ENCODE measurements at places on chromosomes 12 and 14.
A peak's percentile ranks its signal among the peaks of the same experiment; 100 is the strongest.

GRCh38 chr12:50677858-50678257, 86.0 kb upstream of the ATF1 start:
- no peak for DNase-seq

GRCh38 chr14:99794151-99794780, 1.1 kb downstream of the EML1 start:
- no peak for DNase-seq

DNA sequence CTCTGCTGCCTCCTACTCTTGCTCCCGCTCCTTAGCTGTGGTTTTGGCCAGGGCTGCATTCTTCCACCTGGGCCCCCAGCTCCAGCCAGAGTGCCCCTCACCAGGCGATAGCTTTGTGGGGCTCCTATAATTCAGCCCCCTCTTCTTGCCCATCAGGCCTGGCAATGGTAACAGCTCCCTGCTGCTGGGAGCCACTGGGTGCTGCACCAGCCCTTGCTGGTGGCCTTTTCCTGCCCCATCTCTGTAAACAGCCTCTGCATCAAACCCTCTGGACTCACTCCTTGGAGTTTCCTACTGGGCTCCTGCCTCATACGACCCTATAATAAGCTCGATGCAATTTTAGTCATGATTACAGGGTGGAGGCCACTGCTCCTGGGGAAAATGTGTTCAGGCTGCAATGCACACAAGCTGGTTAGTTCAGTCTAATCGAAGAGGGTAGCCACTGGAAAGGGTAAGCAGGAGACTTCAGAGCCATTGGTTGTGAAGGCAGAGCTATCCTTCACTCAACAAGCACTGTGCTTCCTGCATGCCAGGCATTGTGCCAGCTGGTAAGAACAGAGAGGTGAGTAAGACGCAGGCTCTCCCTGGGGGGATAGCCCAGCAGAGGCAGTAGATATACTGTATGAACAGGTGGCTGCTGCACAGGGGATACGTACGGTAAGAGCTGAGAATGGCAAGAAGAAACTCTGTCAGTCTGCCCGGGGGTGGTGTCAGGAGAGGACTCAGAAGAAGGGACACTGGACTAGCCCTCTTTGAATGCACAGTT, 24.7 kb downstream of the CLMN start:
- DNase-seq: no peak

- no peak for DNase-seq
Measured at GRCh38 chr12:19150273-19150900, 20.9 kb downstream of the PLEKHA5 start.

DNA sequence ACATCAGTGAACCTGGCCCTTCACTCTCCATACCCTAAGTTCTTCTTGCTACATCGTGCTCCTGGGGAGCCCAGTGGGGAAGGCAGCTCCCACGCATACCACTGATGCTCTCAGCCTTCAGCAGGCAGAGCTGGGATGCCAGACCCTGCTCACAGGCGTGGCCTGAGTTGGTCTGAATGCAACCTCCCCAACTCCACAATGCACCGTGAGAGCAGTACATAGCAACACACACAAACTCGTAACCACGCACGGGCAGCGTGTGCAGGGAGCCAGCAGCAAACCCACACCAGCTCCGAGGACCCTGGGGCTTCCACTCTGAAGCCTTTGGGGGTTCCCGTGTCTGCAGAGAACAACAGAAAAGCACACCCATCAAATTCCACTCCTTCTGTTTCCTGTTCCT, 37.3 kb downstream of the ANO2 start:
- no peak for DNase-seq

DNA sequence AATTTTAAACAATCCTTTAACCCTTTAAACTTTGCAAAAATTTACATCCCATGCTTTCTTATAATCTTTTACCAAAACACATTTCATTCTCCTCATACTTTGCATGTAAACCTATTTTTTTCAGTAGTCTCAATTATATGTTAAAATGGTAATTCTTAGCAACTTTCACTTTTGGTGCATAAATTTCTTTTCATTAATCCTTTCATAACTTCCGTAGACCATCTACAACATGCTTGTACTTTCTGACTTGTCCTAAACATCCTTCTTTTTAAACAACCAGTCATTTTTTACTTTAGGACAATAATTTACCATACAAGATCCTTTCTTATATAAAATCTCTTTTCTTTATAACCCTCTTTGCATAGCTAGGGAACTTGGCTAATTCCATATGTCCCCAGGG, 19.5 kb downstream of the CCDC91 start:
- DNase-seq: no peak

- no peak for DNase-seq
Measured at GRCh38 chr12:23771240-23771949, 178.1 kb downstream of the SOX5 start.

GRCh38 chr12:46682148-46682547, 143.6 kb downstream of the SLC38A4 start:
- no peak for DNase-seq

GRCh38 chr14:65336191-65336591, 76.3 kb upstream of the FUT8 start:
- peak; percentile 37 for DNase-seq

- DNase-seq: peak; percentile 41
Measured at GRCh38 chr14:104870368-104871144, 5.5 kb downstream of the CEP170B start.

- DNase-seq: no peak
Measured at GRCh38 chr12:124345795-124346194, 50.9 kb downstream of the RFLNA start.

DNA sequence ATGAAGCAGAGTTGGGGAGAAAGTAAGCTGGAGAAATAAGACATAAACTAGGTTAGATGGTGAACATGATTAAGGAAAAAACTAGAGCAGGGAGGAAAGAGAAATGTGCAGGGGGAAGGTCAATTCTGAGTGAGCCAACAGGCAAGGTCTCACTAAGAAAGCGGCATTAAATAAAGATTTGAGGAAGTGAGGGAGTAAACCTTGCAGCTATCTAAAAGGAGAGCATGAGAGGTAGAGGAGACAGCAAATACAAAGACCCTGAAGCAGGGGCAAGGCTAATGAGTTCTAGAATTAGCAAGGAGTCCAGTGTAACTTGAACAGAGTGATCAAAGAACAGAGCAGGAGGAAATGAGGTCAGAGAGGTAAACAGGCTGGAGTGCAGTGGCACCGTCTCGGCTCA, 4.4 kb upstream of the SOCS2 start:
- no peak for DNase-seq

- DNase-seq: no peak
Measured at GRCh38 chr14:79275292-79275655, 936.0 kb downstream of the DIO2 start.

- no peak for DNase-seq
Measured at GRCh38 chr12:69687390-69687789, 11.7 kb downstream of the BEST3 start.

GRCh38 chr12:95173392-95174251, 43.6 kb downstream of the FGD6 start:
- no peak for DNase-seq

GRCh38 chr12:67413577-67413976, 144.4 kb downstream of the CAND1 start:
- DNase-seq: no peak

DNA sequence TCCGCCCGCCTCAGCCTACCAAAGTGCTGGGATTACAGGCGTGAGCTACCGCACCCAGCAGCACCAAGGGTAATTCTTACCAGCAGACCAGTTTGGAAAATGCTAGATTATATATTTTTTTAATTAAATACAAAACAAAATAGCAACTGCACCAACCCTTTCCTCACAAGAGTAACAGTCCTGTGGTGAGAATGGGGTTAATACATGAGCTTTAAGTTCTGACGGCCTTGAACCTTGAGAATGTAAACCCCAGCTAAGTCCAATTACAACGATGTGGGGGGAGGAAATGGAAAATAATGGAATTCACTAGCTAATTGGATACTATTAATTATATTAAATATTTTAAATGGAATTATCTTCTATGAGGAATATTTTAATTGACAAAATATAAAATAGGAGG, 82.3 kb downstream of the GTF2A1 start:
- no peak for DNase-seq

GRCh38 chr12:21800011-21800410, 25.5 kb upstream of the KCNJ8 start:
- DNase-seq: no peak

DNA sequence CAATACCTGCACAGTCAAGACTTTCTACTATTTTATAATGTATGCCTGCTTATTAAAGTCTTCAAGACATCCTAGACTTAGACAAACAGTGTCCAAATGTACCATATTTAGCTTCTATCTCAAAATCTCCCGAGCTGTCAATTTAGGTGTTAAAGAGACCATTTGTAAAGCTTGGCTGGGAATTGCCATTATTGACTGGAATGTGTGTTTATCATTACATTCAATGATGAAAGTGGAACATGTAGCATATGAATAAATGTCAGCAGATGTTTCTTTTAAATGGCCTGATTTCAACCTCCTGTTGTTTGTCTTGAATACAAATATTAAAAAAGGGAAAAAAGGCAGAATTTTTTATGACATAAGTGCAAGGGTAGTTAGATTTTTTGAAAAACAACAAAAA, 572.3 kb downstream of the PRKD1 start:
- DNase-seq: no peak

DNA sequence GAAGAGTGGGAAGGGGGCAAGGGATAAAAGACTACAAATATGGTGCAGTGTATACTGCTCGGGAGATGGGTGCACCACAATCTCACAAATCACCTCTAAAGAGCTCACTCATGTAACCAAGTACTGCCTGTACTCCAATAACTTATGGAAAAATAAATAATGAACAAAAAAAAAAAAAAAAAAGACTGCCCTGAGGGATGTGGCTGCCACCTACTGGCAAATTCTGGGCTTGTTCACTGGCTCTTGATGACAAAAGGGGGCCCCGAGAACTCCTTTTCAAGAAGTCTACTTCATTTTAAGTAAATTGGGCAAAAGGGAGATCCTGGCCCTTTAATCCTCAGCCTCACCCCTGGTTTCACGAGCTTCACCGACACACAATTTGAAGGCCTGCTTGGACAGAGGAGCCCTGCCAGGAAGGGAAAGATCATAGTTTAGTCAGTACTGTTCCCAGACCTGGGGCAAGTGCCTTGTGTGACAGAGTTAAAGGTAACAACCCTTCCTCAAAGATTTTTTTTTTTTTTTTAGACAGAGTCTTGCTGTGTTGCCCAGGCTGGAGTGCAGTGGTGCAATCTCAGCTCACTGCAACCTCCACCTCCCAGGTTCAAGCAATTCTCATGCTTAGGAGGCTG, 26.1 kb upstream of the STAC3 start:
- DNase-seq: no peak

GRCh38 chr12:26524862-26525465, 308.0 kb downstream of the ITPR2 start:
- peak; percentile 1 for DNase-seq

DNA sequence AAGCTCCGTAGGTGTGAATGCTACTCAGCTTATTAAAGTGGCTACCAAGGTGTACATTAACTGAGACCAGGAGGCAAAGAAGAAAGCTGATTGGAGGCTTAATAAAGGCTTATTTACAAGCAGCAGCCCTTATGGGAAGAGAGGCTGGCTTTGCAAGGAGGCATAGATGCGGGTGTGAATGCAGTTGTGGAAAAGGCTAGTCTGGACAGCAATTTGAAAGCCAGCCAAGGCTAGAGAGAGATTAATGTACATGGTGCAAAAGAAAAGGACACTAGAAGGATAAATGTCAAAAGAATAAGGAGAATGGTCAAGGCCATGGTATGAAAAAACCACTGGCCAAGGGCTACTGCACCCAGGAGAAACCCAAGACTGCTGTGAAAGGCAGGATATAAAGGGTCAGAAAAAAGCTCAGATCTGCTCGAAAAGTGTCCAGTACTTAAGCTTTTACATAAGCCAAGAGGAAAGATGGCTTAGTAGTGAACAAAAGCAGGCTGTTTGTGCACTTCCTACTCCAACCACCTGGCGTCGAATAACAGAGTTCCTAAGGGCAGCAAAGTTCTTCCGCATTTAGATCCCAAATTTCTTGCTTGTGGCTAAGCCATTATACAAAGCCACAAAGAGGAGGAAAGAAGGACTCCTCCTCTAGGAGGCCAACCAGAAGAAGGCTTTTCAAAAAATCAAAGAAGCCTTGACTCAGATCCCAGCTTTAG, 24.0 kb downstream of the KLRK1 start:
- no peak for DNase-seq

- no peak for DNase-seq
Measured at GRCh38 chr14:95651028-95651427, 35.2 kb upstream of the TCL1B start.
